ENCODE measurements at places on chromosomes 1 and 21. TPM values are rescaled to one million over a fixed set of nuclear protein-coding genes. Genes with fewer than 3 reads are reported as not detected.
A peak's percentile ranks its signal among the peaks of the same experiment; 100 is the strongest.

- DNase-seq: no peak
These were observed 559 bp downstream of the BACH1 start for GRCh38 chr21:29299046-29299915.

DNA sequence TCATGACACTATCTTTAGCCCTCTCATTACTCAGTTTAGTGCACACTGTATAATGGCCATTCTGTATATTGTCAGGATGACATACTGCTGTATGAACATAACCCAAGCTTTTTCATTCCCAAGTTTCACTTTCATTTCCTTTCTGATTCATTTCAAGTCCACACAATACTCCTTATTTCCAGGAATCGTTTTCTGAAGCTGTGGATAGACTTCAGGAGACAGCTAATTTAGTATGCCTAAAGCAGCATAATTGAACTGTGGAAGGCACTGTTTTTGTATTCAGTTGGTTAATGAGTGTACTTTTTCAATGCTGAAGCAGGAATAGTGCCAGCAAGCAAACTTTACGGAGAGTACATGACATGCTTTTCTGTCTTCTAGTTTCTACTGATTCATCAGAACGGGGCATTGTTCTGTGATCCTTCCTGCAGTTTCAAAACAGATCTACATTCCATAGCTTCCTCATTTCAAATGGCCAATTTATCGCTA, 578.5 kb upstream of the ZP4 start:
- DNase-seq: no peak

- no peak for DNase-seq
These were observed 775 bp upstream of the AIM2 start for GRCh38 chr1:159077120-159077961.

DNA sequence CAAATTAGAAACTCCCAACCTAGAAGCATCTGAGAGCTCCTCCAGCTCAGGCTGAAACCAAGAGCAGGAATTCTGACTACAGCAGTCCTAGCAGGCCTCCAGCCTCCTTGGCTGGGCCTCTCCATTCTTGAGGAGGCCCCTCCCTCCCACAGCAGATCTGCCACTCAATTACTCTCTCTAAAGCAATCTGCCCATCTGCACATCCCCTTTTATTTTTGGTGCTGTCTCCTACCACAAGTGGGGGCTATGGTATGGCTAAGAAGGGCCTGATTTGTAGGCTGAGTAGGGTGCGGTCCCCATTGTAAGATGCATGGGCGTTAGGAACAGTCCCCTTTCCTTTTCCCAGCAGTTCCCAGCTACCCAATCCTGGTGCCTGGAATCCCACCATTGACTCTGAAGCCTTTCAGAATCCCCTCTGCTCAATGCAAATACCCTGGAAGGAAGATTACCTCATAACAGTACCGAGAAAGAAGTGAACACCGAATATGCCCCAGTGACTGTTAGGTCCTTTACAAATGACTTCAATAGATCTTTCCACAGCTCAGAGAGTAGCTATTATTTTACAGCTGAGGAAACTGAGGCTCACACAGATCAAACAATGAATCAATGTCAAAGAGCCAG, 11.6 kb upstream of the TTC39A start:
- DNase-seq: no peak

DNA sequence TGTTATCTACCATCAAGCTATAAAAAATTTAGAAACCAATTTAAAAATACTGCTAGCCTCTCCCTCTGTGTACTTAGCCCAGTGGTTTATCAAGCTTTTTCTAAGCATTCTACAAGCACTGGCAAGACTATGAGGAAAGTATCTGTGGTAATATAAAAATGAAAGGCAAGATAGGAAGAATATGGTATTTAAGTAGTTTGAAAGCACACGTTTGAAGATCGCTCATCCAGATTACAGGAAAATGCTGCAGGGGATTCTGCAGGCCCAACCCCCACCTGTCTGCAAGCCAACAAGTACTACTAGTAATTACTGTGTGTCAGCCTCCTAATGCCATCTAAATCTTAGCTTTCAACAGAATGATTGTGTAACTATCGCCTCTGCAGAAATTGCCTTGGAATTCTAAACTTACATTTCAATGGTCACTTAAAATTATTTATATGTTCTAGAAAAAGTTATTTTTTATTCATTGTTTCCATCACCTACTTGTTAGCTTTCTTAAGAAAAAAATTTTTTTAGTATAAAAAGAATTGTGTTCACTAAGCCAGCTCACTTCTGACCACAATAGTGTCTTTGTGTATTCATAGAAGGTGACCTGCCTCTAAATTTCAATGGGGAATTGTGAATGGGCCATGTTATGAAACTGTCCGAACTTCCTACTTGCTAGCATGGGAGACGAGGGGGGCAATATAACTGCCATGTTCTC, 8.5 kb downstream of the ERRFI1 start:
- peak; percentile 47 for DNase-seq

GRCh38 chr1:32870615-32871363, at the start of gene FNDC5:
FNDC5 (minus strand) TSS chr1:32870912.
- DNase-seq: peak; percentile 55

- no peak for DNase-seq
These were observed 21.0 kb upstream of the RAP1A start for GRCh38 chr1:111598544-111598943.

GRCh38 chr21:38228115-38228514, 28.7 kb upstream of the KCNJ15 start:
- no peak for DNase-seq

Gene OXCT2
- total RNA-seq: 0.22 TPM

Gene TPM3
- 197 TPM for total RNA-seq

Gene KLHDC7A
- 0.04 TPM for total RNA-seq

Gene KRTAP6-1
- total RNA-seq: not detected
